ENCODE measurements at places on chromosomes 16 and 17.

GRCh38 chr16:57036945-57037344 lies 47.6 kb downstream of the NLRC5 start:
- DNase-seq, result no peak

DNA sequence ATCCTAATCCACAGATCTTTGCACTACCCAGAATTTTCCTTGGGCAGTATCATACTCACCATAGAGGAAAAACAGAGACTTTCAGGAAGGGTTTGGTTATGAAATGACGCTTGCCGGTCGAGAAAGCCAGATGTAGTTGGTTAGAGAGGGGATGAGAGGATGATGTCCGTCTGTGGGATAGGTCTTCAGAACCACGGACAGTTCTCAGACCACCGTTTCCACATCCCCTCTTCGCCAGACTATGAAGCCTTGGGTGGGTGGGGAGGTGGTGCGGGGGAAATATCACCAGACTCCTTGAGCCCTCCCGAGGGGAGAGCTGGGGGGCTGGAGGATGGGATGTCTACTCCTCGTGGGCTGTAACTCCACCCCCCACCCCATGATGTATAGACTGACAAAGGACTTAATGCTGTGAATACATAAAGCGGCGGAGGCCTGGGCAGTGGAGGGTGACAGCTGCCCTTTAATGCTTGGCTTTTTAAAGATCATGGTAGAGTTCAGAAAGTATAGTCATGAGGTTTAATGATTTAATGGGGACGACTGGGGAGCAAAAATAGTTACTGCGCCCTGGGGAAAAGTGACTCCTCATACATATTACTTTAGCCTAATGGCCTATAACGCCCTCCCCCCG lies 96.6 kb downstream of the MRM1 start:
- DNase-seq, result no peak

DNA sequence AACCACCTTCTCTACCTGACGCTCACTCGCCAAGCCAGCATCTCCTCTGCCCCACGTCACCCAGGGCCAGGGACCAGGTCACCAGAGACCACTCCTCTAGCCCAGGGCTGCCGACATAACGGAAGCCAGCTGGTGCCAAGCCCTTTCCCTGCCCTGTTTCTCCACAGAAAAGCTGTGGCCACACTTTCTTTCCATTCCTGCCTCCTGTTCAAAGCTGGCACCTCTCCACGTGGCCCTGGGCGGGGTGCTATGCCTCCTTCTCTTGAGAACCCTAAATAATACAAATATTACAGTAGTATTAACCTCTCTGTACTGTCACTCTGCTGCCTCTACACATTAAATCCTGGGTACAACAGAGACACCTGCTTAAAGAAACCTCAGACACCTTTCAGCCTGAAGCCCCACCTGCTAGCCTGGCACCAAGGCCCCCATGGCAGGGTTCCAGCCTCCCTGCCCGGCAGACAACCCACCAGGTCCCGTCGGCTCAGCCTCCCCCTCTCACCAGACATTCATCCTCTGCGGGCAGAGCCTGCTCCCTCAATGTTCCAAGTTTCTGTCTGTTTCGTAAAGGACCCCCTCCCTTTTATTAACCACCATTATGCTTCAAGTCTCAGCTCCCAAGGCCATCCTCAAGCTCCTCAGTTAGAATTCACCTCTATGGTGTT lies 62.3 kb downstream of the TIMM22 start:
- DNase-seq, result no peak

DNA sequence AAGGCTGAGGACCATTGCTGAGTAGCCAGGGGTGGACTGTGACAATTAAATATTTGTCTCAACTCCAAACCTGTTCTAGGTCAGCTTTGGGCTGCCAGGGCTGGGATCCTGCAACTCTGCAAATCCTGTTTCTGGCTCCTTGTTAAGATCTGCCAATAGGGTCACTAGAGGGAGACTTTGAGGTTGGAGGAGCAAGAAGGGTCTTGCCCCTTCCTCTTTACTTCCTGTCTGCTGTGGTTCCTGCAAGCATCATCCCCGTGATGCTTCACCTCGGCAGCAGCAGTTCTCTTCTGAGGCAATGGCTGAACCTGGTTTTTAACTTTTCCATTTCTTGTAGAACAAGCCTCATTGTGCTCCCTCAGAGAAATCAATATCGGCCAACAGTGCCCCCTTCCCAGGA lies 124.6 kb downstream of the IRX5 start:
- no peak for DNase-seq

Measured in upper lobe of left lung (tissue), 6 donors.